Activated naive CD4-positive, alpha-beta T cell treated with anti-CD3 and anti-CD28 coated beads, Interleukin-2, amount 50 U/mL, for 72 hours (primary cell): ENCODE measurements at places on chromosomes 1 and 21. TPM values are rescaled to one million over a fixed set of nuclear protein-coding genes. Genes with fewer than 3 reads are reported as not detected.

SLC25A34 gene
- total RNA-seq, result 1.9 TPM

TFF3 gene
- not detected for total RNA-seq

SLAMF7 gene
- total RNA-seq, result 70.9 TPM

PLK3 gene
- total RNA-seq, result 39.6 TPM

S100A7 gene
- not detected for total RNA-seq

DR1 gene
- 93.0 TPM for total RNA-seq

NBPF8 gene
- 31.6 TPM for total RNA-seq

C1orf141 gene
- total RNA-seq, result not detected

C8B gene
- not detected for total RNA-seq

GPR157 gene
- total RNA-seq, result 9.1 TPM

SLAMF1 gene
- total RNA-seq, result 84.3 TPM

RPTN gene
- total RNA-seq, result not detected

NIPAL3 gene
- total RNA-seq, result 66.1 TPM

ANKRD35 gene
- total RNA-seq, result 0.53 TPM

DYNLT5 gene
- not detected for total RNA-seq

TMEM35B gene
- 15.9 TPM for total RNA-seq

CLDN8 gene
- not detected for total RNA-seq

DPT gene
- not detected for total RNA-seq

LMOD1 gene
- not detected for total RNA-seq

EPHB2 gene
- not detected for total RNA-seq

ITLN1 gene
- total RNA-seq, result not detected

SPATA21 gene
- total RNA-seq, result not detected

PTGFR gene
- not detected for total RNA-seq

HCN3 gene
- 4.8 TPM for total RNA-seq

TRABD2B gene
- not detected for total RNA-seq

EXTL2 gene
- total RNA-seq, result 5.3 TPM

KHDC4 gene
- 100 TPM for total RNA-seq

S100B gene
- total RNA-seq, result not detected

PEAR1 gene
- 0.53 TPM for total RNA-seq

FMOD gene
- total RNA-seq, result 0.68 TPM

ETNK2 gene
- total RNA-seq, result 1.6 TPM

DFFA gene
- 41.0 TPM for total RNA-seq

CD101 gene
- 1.3 TPM for total RNA-seq

LCE3E gene
- not detected for total RNA-seq

IGSF9 gene
- total RNA-seq, result not detected

RCSD1 gene
- total RNA-seq, result 28.2 TPM

RXFP4 gene
- total RNA-seq, result not detected

HFM1 gene
- total RNA-seq, result not detected

RNF223 gene
- total RNA-seq, result not detected

ANGPTL1 gene
- total RNA-seq, result not detected

OR10J1 gene
- not detected for total RNA-seq

C8A gene
- total RNA-seq, result not detected

PROK1 gene
- total RNA-seq, result not detected

ZMYND12 gene
- total RNA-seq, result 0.45 TPM

REG4 gene
- 7.2 TPM for total RNA-seq

RNU1-2 gene
- total RNA-seq, result 1,722 TPM

MYBPH gene
- not detected for total RNA-seq

KLHDC9 gene
- total RNA-seq, result not detected

SPRR2G gene
- total RNA-seq, result not detected

AKR7A3 gene
- 0.93 TPM for total RNA-seq

UHMK1 gene
- 45.6 TPM for total RNA-seq

TENT5C gene
- total RNA-seq, result 6.6 TPM

ACTL8 gene
- total RNA-seq, result not detected

TBX19 gene
- 2.0 TPM for total RNA-seq

SELL gene
- total RNA-seq, result 317 TPM
